ENCODE measurements at places on chromosomes 13 and 19.

DNA sequence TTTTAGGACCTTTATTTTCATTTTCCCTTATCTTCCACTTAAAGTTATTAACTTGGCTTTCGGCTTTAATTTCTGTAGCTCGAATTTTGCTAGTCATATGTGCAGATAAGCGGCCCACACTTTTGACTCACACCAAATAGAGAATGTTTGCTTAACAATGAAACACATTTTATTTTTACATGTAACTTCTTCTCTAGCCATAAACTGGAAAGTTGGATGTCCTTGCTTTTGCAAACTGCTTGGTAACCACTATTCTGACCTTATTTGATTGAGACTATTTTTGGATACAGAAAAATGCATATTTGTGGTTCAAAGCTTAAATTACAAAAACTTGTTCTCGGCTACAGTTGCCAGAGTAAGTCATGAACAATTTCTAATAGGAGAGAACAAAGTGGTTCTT lies 600.0 kb downstream of the KCTD12 start:
- DNase-seq: no peak

- DNase-seq: peak; percentile 34
These were observed 15.4 kb downstream of the CERS4 start for GRCh38 chr19:8224394-8225145.

DNA sequence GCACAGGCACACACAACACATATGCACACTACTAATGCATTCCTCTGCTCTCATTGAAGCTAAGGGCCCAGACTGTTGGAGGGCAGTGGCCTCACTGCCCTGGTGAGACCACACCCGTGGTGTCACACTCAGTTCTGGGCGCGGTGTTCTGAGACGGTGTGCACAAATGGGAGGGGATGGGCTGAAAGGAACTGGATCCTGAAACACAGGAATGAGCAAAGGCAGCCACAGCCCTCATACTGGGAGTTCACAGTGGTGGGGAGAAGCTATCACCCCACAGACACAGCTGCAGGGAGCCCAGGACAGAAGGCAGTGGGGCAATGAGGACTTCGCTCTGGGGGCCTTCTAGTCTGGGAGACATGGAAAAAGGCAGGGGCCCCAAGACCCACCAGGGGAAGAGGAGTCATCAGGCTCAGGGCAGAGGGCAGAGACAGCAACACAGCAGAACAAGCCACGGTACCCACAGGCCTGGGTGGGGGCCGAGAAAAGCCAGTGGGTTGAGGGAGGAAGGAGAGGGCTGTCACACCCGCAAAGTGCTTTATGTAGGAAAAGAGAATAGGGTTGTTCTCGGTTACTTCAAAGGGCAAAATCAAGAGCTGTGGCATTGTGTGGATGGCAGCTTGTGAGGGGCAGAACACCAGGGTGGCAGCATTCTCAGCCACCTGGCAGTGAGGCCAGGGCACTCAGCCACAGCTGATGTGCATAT lies 75.4 kb upstream of the GPR183 start:
- no peak for DNase-seq

DNA sequence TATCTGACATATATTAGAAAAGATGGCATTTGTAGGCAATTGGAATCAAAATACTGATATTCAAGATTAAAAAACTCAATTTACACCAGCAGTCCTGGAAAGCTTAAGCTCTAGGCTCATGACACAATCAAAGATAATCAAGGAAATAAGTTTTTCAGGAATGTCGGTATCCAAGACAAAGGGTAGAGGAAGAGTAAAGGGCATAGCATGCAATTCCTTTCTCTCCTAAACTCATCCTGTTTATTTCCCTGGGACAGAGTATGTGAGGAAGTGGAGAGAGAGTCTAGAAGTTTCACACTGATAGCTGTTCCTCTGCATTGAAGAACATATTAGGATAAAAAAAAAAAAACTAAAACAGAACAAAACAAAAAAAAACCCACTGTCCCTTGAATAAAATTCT lies 2452.1 kb downstream of the PCDH9 start:
- DNase-seq: no peak

- no peak for DNase-seq
These were observed 1.6 kb downstream of the AMH start for GRCh38 chr19:2250766-2251105.

DNA sequence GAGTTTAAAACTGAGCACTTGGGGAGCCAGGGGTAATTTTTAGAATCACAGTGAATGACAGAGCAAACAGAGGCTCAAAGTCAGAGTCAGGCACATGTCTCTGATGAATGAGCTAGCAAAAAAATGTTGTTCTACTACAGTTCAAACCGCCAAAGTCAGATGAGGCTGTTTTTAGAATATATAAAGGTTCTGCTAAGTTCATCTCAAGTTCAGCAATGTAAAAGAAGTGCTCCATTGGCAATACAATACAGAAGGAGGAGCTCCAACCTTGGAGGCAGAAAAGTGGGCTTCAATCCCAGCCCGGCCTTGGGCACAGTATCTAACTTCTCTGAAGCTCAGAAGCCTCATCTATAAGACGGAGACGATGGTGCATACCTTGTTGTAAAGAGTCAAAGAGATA lies 70.1 kb upstream of the IPO5 start:
- DNase-seq: no peak

GRCh38 chr13:67139551-67139950 lies 90.6 kb downstream of the PCDH9 start:
- no peak for DNase-seq

GRCh38 chr13:46963904-46964303 lies 67.1 kb upstream of the HTR2A start:
- DNase-seq: no peak

GRCh38 chr19:13507053-13507611 lies 853 bp upstream of the CACNA1A start:
- no peak for DNase-seq

GRCh38 chr13:26822146-26822545 lies 61.6 kb upstream of the GPR12 start:
- DNase-seq: no peak

DNA sequence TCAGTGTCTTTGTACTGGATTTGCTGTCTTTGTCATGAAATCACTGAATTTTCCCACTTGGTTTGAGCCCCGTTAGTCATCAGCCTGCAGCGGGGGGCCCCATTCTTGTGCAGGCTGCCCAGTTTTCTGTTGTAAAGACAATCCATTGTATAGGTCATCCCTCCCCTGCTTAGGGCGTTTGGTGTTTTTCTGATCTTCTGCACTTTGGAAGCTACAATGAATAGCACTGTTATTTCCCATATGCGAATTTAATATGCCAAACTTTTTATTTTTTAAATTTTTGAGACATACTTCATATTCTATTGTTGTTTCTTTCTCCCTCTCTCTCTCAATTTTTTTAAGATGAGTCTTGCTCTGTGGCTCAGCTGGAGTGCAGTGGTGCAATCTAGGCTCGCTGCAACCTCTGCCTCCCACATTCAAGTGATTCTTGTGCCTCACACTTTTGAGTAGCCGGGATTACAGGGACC lies 9.0 kb downstream of the SLC27A1 start:
- DNase-seq: no peak

DNA sequence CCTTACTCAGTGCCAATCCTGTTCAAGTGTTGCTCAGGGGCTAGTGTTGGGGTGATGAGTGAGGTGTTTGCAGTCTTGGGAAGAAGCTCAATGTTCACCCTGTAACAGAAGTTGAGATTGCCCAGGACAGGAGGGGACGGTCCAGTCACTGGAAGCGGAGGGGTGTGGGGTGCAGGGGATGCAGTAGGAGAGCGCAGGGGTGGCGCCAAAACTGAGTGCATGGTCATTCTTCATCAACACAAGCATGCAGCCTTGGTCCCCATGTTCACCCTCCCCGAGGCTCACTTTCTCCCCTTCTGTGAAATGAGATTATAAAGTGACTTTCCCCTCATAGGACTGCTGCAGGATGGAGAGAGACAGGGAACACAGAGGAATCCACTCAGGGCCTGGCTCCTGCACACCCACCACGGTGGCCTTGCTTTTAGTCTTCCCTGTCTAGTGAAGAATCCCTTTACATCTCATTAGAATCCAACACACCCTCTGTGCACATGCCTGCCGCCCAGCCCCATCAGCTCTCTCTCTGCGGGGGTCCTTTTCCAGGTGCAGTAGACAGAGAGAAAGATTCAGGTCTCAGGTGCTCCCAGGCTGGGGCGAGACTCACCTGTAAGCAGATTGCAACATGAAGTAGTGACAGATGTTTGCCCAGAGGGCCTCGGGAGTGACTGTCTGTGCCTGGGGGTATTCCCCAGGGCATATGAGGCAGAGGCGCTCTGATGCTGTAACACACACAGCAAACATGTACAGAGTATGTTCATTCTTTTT lies 93.2 kb downstream of the TSHZ3 start:
- no peak for DNase-seq

DNA sequence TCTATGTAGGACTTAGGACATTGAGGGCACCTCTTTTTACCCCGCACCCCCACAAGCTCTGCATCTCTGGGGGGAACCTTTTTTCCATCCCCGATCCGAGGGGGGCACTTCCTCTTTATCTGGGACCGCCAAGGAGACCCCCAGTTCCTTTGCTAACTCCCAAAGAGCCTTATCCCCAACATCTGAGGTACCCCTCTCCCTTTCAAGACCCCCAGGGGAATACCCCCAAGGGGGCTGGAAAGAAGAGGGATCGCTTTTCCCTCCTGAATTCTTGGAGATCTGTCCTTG lies 1.1 kb downstream of the TNFSF9 start:
- no peak for DNase-seq

GRCh38 chr13:47146991-47147811 lies 250.3 kb upstream of the HTR2A start:
- DNase-seq: no peak

DNA sequence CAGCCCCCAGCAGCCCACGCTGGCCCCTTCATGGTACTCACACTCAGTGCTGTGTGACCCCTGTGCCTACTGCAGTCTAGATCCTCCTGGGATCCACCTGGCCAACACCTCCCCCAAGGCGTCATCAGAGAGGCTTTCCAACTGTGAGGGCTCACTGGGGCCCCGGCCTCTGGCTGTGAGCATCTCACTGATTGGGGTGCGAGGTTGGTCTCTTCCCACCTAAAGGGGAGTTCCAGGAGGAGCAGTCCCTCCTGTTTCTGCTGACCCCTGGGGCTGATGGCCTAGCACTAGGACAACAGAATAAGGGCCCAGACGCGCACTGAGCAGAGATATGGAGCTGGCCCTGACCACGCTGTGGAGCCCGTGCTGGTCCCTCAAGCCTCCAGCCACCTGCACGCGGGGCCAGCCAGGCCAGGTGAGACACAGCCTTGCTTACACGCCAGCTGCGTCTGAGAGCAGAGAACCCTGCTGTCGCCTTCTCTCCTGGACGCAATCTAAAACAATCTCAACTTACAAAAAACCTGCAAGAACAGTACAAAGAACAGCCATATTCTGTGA lies 32.2 kb downstream of the ELL start:
- DNase-seq: no peak

DNA sequence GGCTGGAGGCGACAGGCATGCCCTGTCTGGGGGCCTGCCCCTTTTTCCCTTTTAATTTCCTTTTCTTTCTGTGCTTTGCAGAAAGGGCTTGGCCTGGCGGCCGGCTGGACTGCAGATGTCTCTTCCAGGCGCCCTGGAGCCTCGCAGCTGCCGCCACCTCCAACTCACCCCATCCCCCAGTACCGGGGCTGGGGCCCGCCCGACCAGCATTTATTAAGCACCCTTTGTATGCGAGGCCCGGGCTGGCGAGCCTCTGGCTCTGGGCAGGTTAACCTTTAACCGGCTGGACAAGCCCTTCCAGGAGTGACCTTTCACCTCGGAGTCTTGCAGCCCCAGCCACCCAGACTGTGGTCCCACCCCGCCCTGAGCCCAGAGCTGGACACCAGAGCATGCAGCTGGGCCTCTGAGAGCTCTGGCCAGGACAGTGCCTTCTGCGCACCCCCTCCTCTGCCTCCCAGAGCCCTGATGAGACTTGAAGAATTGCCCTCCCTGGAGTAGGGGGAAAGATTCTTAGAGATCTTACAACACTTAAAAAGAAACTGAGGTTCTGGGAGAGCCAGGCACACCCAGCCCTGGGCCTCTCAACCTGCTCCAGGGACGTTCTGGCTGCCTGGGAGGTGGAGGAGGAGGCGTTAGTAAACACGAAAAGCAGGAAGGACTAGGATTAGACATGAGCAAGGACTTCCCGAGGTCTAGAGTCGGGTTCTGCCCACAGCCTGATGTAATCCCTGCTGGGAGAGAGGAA lies 1.1 kb upstream of the NR2F6 start:
- no peak for DNase-seq

GRCh38 chr19:42233106-42233505 lies 9.3 kb downstream of the GSK3A start:
- DNase-seq: no peak

DNA sequence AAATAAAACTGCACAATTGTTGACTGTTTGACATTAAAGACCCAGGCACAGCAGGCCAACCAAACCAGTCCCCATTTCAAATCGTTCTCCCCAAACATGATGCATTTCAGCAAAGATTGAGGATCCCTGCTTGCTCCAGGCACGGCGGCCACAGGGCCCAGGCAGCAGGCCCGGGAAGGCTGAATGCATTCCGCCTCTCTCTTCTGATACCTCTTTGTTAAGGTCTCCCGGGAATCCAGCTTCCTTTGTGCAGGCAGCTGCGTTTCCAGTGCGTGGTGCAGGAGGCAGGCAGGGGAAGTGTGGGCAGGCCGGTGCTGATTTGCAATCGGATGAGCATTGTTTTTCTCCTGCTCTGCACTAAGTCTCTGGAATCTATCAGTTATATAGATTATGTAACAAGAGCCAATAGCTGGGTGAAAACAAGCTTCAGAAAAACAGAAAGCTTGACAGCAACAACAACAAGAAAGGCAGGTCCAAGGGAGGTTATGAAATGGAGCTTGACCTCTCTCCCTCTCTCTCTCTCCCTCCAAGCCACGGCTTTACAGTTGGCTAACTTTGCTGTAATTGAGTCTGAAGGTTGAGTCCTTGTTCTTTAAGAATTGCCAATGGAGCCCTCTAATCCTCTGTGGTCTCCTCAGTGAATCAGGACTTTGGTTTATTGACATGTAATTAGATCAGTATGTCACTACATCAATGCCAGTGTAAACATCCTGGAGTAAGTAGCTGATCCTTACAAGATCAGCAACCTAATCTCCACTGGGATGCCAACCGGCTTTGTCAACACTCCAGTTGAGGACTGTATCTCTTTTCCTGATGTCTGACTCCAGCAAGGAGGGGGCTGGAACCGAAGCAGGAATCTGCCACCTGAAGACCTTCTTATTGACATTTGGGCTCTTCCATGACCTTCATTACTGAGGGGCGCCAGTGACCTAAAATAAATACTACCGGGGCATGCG lies 338.0 kb downstream of the TEX29 start:
- DNase-seq: no peak

DNA sequence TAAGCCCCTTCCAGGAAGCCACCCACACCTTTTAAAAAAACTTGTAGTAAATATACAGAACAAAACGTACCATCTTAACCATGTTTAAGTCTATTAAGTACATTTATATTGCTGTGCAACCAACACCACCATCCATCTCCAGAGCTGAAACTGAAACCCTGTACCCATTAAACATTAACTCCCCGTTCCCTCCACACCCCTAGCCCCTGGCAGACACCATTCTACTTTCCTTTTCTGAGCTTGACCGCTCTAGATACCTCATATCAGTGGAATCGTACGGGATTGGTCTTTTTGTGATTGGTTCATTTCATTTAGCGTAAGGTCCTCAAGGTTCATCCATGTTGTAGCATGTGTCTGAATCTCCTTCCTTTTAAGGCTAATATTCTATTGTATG lies 13.0 kb upstream of the SPATA13 start:
- DNase-seq: no peak
